ENCODE measurements at places on chromosomes 5 and 9.

DNA sequence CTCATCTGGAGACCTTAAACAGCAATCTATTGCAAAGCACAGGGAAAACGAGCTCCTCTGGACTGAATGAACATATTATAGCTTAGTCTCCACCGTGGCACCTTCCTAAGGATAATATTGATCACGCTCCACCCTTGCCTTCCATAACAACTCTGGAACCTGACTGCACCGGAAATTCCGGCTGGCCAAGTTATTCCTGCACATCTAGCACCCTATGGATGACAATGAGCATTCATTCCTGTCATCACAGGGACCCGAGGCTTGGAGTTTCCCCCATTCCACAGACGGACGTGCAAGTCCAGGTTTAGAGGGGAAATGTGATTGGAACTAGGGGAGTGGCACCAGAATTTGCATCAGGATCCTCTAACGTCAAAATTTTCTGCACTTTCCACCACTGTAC lies 27.5 kb downstream of the STK10 start:
- DNase-seq = no peak

DNA sequence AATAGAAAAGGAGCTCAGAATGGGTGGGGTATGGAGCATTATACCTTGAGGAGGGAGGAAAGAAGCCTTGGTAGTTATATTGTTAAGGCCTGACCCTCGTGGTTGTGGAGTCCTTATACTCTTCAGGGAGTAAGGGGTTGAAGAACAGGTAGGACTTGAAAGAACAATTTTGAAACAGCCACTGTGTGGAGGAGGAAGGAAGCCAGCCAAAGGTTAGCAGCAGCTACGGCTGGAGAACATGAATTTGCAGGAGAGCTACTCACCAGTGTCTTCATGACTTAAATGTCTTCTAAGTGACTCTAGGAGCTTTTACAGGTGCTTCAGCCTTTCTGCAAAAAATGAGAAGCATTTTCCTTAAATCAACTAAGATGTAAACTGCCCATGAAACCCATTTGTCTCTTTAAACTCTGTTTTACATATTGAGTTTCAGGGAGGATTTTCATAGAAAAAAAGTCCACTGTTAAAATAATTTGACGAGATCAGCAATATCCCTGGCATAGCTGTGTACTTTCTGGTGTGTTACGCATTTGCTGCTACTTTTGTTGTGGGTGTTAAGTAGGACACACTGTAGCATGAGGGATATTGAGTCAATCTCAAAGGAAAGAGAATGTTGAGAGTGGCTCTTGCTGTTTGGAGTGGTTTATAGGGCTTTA lies 110.6 kb upstream of the ELL2 start:
- DNase-seq = no peak

- peak; percentile 14 for DNase-seq
Measured at GRCh38 chr5:96595300-96596090, 66.7 kb upstream of the CAST start.

DNA sequence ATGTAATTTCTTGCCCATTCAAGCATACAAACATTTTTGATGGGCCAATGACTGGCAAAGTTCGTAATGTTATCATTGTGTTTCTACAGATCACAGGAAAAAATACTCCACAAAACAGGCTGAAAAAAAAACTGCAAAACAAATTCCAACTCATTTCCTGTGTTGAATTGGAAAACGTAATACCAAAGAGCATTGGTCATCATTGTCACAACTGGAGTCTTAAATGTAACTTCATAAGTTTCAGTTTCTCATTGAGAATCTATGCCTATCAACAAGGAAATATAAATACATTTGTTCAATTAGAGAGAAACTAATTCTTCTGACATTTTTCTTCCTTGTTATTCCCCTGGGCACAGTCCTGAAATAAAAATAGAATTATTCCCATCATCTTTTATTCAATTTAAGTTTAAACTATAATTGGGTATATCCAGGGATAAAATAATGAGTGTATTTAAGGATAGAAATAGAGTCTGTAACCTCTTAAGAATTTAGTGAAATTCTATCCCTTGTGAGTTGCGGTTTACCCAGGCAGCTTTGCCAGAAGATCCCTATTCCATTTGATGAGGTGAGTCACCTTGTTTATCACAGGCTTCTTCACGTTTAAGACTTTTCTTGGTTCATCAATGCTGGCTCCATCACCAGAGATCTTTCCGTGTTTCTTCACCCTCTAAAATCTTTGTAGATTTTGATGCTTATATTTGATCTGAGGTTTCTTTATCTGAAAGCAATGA lies 112.7 kb upstream of the ITGA1 start:
- peak; percentile 35 for DNase-seq

DNA sequence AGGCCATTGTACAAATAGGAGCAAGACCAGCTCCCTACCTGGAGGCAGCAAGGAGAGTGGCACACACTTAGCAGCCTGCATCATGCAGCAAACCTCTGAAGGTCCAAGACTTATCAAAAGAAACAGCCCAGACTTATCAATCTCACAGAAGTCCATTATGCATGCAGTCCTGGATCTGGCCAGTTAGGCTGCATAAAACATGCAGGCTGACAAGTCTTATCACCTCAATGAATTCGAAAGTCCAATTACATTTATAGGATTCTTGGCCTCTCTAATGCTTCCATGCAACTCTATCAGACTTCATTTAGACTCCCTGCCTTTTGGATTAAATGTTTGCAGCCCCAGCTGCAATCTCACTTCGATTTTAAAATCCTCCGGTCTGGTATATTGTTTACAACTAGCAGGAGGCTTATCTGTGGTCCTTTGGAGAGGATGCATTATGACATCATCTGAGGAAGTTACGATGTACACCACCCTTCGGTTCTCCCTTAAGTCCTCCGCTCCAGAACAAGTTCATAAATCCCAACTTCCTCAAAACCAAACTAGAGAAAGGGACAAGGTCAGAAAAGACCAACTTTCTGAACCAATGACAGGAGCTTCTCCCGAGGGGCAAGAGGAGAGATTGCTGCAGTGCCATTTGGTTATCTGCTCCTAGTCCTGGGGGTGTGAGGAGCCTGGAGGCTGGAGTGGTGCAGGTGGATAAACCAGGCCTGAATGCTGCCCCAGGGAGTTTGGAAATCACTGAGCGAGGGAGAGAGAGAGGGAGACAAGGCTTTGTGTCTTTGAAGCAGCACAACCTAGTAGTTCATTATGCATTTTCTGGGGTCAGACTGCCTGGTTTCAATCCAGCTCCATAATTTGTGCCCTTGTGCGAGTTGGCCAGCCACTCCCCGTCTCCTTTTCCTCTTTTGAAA lies 313.9 kb downstream of the TLE1 start:
- DNase-seq = no peak

DNA sequence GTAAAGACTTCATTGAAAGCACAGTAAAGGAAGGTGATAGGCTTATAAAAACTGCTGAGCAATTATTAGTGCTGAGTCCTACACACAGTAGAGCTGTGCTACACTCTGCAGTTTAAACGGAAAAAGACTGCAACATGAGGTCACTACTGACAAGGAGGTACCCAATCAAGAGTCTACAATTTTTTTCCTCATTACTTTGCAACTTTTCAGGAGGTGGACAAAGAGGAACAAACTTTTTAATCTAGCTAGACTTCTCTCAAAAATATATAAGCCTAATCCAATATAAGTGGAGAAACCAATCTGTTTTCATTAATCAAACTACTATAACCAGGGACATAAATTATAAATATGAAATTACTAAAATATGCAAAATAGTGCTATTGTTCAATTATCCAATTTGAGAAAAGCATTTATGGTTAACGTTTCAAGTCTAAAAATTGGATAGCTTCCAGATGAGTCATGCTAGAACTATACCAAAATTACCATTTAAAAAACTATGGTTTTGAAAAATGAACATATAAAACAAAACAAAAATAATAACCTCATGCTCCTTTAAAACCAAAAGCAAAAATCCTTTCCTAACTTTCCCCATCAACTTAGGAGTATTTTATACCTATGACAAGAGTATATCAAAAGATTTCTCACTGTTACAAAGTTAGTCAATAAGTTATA lies 37.7 kb downstream of the FAM13B start:
- DNase-seq = peak; percentile 30

GRCh38 chr5:169499990-169500505 lies 83.5 kb upstream of the SPDL1 start:
- DNase-seq = no peak

DNA sequence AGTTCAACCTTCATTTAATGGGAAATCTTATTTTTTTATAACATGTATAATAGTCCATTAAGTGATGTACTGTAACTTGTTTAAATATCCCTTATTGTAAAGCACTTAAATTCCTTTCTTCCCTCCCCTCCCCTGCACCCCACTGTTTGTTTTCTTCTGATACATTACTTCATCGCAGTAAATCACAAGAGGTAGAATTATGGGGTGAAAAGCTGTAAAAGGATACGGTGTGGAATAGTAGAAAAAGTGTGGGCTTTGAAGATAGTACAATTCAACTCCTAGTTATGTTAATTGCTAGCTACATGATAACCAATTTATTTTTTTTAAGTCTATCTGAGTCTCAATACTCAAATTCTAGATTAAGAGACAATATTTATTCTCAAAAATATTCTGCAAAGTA lies 41.9 kb upstream of the MACIR start:
- no peak for DNase-seq

DNA sequence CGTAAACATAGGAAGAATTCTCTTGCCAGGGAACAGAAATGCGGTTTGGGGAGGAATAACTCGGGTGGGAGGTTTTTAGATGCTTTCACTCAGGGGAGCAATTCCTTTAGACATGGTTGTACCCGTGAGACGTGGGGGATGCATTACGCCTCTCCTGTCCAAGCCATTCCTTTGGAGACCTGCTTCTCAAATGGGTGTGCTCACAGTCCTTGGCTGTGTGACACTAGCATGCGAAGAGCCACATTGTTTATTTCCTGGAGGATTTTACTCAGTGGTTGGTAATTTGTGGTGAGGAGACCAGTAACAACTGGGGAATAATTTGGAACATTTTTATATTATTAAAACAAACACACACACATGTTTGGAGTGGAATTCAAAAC lies 18.5 kb downstream of the COL15A1 start:
- no peak for DNase-seq

DNA sequence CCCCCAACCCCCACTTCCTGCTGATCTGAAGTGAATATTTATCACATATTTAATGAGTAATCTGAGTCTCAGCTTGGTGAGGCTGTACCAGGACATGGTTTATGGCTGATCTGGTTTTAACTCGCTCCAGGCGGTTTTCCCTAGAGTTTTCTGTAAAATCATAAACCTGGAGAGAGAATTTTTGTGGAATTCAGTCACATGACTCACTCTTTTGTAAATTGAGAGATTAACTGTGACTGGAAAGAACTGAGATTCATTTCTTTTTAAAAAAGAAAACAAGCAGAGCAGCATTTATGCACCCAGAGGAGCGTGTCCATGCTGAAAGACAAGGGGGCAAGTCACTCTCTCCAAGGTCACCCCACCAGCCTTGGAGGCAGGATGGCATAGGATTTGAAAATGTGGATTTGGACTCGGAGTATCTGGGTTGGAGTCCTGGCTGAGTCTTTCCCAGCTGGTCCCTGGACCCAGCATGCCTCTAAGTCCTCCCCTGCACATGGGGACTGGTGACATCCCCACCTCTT lies 81.8 kb downstream of the ZNF618 start:
- no peak for DNase-seq

- DNase-seq = no peak
Measured at GRCh38 chr5:33367416-33367815, 73.3 kb upstream of the TARS1 start.

GRCh38 chr9:30506749-30507148 lies 1877.7 kb upstream of the ACO1 start:
- DNase-seq = no peak

DNA sequence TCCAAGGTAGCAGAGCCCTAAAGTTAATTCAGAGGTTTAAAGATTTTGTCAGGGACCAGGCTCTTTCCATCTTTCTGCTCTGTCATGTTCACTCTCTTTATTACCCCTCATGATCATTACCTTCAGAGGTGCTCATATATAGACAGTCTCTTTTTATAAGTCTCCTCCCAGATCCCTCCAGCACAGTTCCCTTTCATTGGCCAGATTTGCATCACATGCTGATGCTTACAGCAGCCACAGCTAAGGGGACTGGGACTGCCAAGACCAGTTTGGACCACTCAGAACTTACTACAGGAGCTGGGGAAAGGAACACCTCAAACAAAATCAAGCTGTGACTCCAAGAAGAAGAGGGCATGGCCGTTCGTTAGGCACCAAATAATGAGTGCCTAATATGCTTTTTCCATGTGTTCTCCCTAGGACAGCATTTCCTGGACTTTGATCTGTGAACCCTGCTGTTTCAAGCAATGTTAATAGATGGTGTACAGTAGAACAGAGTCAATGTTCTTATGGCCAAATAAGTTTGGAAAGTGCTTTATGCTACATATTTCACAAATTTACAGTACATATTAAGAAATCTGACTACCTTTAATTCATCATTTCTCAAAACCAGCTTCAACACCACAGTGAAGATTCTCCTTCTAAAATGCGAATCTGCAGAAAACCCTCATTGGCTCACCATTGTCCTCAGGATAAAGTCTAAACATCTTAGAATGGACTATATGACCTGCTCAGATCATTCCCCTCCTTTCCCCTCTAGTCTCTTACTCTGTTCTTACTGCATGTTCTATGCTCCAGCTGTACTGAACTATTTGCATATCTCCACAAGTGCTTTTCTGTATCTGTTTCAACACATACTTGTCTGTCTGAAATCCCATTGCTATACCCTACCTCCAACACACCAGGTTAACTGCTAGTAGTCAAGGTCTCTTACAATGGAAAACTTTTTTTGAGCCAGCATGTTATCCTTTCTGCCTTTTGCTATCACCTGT lies 3.4 kb downstream of the C5orf58 start:
- DNase-seq = no peak

GRCh38 chr9:99414321-99414720 lies 192.2 kb downstream of the SEC61B start:
- no peak for DNase-seq

DNA sequence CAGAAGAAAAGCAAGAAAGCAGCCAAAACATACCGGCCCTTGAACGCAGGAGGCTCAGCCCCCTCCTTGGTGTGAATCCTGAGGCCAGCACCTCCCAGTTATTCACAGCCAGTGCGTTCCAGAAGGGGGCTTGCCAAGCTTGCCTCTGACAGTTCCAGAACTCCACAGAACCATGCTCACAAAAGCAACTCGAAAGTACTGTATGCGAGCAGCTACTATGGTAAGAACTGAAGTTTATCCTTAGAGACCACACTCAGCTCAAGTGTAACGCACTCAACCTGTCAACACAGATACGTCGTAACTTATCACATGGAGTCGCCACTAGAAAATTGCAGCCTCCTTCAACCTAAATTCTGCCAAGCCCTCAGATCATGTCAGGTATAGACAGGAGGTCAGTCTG lies 1.4 kb downstream of the UBAC1 start:
- DNase-seq = no peak

Data from SW 1271 (cell line).